ENCODE measurements at places on chromosomes 12 and 14. TPM values are rescaled to one million over a fixed set of nuclear protein-coding genes. Genes with fewer than 3 reads are reported as not detected.

PPFIA2 gene
- total RNA-seq, result 5.9 TPM

GLT8D2 gene
- total RNA-seq, result 8.5 TPM

CFAP251 gene
- total RNA-seq, result 2.5 TPM

SMOC1 gene
- total RNA-seq, result 1.0 TPM

SPIC gene
- not detected for total RNA-seq

HOXC10 gene
- not detected for total RNA-seq

RBM25 gene
- total RNA-seq, result 120 TPM

EEF1AKMT3 gene
- 3.0 TPM for total RNA-seq

CISTR gene
- total RNA-seq, result not detected

P2RX7 gene
- total RNA-seq, result 0.74 TPM

NXPH4 gene
- total RNA-seq, result 4.5 TPM

RPGRIP1 gene
- 1.6 TPM for total RNA-seq

EFS gene
- total RNA-seq, result 18.9 TPM

CLMN gene
- total RNA-seq, result 5.2 TPM

PRIMA1 gene
- 3.3 TPM for total RNA-seq

TOMM20L gene
- not detected for total RNA-seq

SLC38A2 gene
- total RNA-seq, result 718 TPM

CCDC198 gene
- total RNA-seq, result not detected

KRT75 gene
- total RNA-seq, result not detected

REC8 gene
- total RNA-seq, result 25.7 TPM

KRT82 gene
- total RNA-seq, result not detected

CLEC2B gene
- total RNA-seq, result not detected

RAD51B gene
- total RNA-seq, result 19.7 TPM

SLC6A15 gene
- 22.9 TPM for total RNA-seq

SLC35E3 gene
- total RNA-seq, result 1.5 TPM

EML5 gene
- total RNA-seq, result 1.0 TPM

TPH2 gene
- total RNA-seq, result 1.0 TPM

ITPK1 gene
- total RNA-seq, result 101 TPM

ADCY6 gene
- total RNA-seq, result 11.8 TPM

BDKRB2 gene
- total RNA-seq, result 0.54 TPM

C12orf50 gene
- total RNA-seq, result 0.03 TPM

PRPH gene
- total RNA-seq, result 0.24 TPM

SP7 gene
- total RNA-seq, result 0.04 TPM

MSI1 gene
- total RNA-seq, result 12.8 TPM

LDHB gene
- 1,654 TPM for total RNA-seq

ZFHX2 gene
- 11.6 TPM for total RNA-seq

SOAT2 gene
- total RNA-seq, result not detected

OTX2 gene
- 21.2 TPM for total RNA-seq

BEGAIN gene
- 6.6 TPM for total RNA-seq

KLRK1 gene
- total RNA-seq, result not detected

VRTN gene
- 143 TPM for total RNA-seq

GPR135 gene
- total RNA-seq, result 2.2 TPM

DPY19L2 gene
- total RNA-seq, result 10.8 TPM

ASCL1 gene
- total RNA-seq, result not detected

TESPA1 gene
- not detected for total RNA-seq

CLEC9A gene
- total RNA-seq, result not detected

CLEC6A gene
- not detected for total RNA-seq

ADAM20 gene
- total RNA-seq, result 2.1 TPM

ESYT1 gene
- total RNA-seq, result 142 TPM

IRAK3 gene
- total RNA-seq, result 1.6 TPM

OTUB2 gene
- total RNA-seq, result 4.1 TPM

FRMD6 gene
- total RNA-seq, result 15.9 TPM

ASIC1 gene
- 1.6 TPM for total RNA-seq

ALKBH2 gene
- total RNA-seq, result 16.4 TPM

CNTN1 gene
- 27.0 TPM for total RNA-seq

ENTPD5 gene
- total RNA-seq, result 5.5 TPM

GZMH gene
- total RNA-seq, result not detected

ENO2 gene
- total RNA-seq, result 50.8 TPM

DTX3 gene
- 37.8 TPM for total RNA-seq

NELL2 gene
- total RNA-seq, result 99.5 TPM
